ENCODE measurements at places on chromosomes 13 and 19.
A peak's percentile ranks its signal among the peaks of the same experiment; 100 is the strongest.

- DNase-seq: no peak
Measured at GRCh38 chr13:41492432-41493260, 35.3 kb downstream of the RGCC start.

- peak; percentile 86 for DNase-seq
Measured at GRCh38 chr19:2327773-2328400, 499 bp downstream of the LSM7 start.

DNA sequence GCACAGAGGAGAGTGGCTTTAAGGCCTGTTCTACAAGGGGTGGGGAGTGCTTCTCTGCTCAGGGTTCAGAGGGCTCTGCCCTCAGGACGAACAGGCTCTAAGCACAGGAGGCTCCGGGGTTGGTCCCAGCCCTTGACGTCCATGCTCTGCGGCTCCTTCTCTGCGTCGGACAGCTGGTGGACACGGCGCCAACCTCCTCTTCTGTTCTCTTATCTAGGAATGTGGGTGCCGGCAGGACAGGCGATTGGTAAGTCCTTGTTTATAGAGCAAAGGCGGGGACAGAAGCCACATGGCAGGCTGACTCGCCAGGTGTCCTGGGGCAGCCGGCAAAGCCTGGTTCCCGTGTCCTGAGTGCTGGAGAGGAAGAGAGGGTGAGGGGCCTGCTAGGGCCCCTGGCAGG, 8.4 kb upstream of the RPS15 start:
- no peak for DNase-seq

- DNase-seq: no peak
Measured at GRCh38 chr13:109670776-109671175, 115.6 kb downstream of the IRS2 start.

DNA sequence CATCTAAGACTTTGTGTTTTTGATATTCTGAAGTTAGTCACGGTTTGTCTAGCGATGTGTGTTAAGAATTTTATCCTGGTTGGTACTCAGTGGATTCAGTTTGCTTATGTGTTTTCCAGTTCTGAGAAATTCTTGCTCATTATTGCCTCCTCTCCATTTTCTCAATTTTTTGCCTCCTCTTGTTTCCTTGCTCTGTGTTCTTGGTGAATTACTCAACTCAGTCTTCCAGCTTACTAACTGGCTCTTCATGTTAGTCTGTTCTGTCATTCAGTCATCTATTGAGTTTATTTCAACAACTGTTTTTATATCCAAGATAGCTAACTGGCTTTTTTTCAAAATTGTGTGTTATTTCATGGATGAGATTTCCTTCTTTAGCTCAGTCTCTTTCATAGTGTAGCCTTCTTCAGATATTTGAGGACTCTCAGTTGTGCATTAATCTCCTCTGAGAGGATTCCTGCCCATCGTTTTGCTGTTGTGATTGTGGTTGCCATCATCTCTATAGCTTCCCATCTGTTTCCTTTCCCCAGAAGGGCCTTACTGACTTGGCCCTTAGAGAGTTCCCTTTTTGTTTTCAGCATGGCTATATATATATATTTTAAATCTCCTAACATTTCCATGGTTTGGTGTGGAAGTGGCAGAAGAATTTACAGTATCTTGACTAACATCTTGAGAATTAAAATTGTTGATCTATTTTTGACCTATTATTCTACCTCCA, 6.2 kb downstream of the SETDB2 start:
- DNase-seq: no peak

GRCh38 chr19:50425581-50425980, 6.8 kb downstream of the SPIB start:
- DNase-seq: no peak
